WTC11 (cell line): ENCODE measurements at places on chromosomes 1 and 21. TPM values are rescaled to one million over a fixed set of nuclear protein-coding genes. Genes with fewer than 3 reads are reported as not detected.
A peak's percentile ranks its signal among the peaks of the same experiment; 100 is the strongest.

- no peak overlapping the region for H3K4me3 ChIP-seq
- no peak overlapping the region for H3K27ac ChIP-seq
- no peaks in the 10 kb centered on the region for H3K36me3 ChIP-seq
- peaks cover 13% of the 10 kb centered on the region for H3K4me1 ChIP-seq
- no peak for DNase-seq
These were observed 114.0 kb upstream of the GJB5 start for GRCh38 chr1:34640654-34641401.

DNA sequence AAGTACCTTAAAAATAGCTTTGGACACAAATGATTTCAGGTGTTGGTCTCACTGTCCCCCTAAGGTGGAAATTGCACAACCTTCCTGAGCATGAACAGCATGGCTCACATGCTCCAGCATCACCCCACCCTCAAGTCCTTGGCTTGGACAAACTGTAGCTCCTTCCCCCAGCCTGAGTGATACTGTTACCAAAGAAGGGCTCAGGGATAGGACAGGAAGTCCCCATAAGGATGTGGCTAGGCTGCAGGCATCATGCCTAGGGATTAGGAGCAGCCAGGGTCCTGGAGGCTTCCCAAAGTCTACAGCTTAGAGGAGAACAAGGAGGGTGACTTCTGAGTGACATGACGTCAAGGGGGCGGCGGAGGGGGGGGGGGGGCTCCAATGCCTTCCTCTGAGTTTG lies 10.1 kb downstream of the FAM78B start:
- H3K4me3 ChIP-seq = no peak overlapping the region
- DNase-seq = no peak
- no peak overlapping the region for H3K27ac ChIP-seq

- H3K27me3 ChIP-seq = no peaks in the 10 kb centered on the region
- DNase-seq = peak; percentile 79
- no peak overlapping the region for H3K4me3 ChIP-seq
- H3K27ac ChIP-seq = no peak overlapping the region
These were observed 157.3 kb downstream of the KCNJ6 start for GRCh38 chr21:37758982-37759381.

- H3K27me3 ChIP-seq = no peaks in the 10 kb centered on the region
- H3K4me1 ChIP-seq = no peaks in the 10 kb centered on the region
- H3K27ac ChIP-seq = no peak overlapping the region
- no peak for DNase-seq
These were observed 200.1 kb upstream of the C1orf105 start for GRCh38 chr1:172220376-172220775.

DNA sequence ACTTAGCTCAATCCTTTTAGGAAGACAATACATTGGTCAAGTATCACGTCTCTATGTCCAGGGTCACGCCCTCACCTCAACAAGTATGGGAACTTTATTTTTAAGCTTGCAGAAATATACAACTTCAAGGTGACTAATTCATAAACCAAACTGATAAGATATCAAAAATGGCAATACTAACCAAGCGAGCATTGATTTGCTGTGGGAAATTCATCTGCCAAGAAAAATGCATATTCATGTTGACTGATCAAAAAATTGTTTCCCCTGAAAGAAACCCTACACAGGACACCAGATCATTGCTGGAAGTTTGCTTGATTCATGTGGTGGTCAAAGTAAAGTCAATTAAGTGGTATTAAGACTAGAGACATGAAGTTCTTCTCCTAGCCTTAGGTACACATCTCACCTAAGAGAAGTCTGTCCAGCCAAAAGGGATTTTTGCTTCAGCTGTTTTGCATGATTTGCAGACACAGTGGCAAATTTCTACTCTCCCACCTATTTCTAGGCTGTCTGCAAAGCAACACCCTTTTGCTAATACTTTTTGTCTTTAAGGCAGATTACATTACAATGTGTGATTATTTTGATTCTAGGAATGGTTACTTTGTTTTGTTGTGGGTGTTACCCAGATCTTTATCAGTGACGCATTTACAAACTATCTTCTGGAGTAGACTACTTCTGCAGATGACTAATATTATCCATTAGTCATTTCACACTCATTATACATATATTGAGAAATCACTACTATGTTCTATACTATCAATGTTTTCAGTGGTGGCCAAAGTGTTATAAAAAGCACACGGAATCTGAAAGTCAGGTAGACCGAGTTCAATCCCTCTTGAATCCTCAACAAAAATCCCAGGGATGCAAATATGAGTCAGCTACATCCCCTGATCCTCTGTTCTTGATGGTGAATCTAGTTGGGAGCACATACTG lies 12.4 kb downstream of the SAMSN1 start:
- no peaks in the 10 kb centered on the region for H3K27me3 ChIP-seq
- H3K4me1 ChIP-seq = no peaks in the 10 kb centered on the region
- DNase-seq = no peak
- H3K36me3 ChIP-seq = peaks cover 8% of the 10 kb centered on the region

- peaks cover 52% of the 10 kb centered on the region for H3K27me3 ChIP-seq
- peaks cover 82% of the 10 kb centered on the region for H3K4me1 ChIP-seq
- no peaks in the 10 kb centered on the region for H3K36me3 ChIP-seq
- H3K27ac ChIP-seq = no peak overlapping the region
- no peak for DNase-seq
These were observed 17.6 kb downstream of the NES start for GRCh38 chr1:156659661-156659987.

GRCh38 chr1:198788561-198789064 lies 149.8 kb downstream of the PTPRC start:
- DNase-seq = peak; percentile 65
- H3K27ac ChIP-seq = no peak overlapping the region
- peaks cover 21% of the 10 kb centered on the region for H3K4me1 ChIP-seq
- no peaks in the 10 kb centered on the region for H3K27me3 ChIP-seq

DNA sequence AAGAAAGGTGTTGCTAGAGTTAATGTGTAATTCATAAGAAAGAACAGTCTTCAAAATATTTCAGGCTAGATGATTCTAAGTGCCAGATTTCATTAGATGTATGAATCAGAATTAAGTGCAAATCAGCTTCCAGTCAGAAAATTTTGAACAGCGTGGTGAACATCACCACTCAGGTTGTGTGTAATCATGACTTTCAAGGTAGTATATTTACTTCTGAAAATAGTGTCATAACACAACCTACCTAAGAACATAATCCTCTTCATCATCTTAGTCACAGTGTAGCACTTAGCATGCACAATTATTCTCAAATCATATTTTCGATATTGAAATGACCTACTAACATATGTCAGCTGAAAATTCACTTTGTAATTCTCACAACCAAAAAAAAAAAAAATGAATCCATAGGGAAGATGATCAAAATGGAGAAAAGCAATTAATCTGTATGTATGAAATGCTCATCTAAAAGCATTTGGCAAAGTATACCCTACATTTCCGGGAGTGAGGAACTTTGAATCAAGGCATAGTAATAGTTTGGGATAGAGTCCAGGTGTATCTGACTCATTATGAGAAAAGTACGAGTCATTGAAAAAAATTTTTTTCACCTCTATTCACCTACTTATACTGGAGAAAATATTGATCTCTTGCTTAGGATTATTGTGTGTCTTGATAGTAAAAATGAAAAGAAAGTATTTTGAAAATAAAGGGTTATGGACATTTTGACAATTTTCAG lies 221.8 kb upstream of the CHRM3 start:
- H3K27ac ChIP-seq = no peak overlapping the region; the same call in 1 of the 2 replicates
- no peaks in the 10 kb centered on the region for H3K27me3 ChIP-seq
- H3K4me1 ChIP-seq = no peaks in the 10 kb centered on the region
- no peak for DNase-seq
- no peak overlapping the region for H3K4me3 ChIP-seq
- peaks cover 6% of the 10 kb centered on the region for H3K36me3 ChIP-seq

GRCh38 chr1:10631811-10632593 lies 157.3 kb downstream of the PEX14 start:
- DNase-seq = peak; percentile 26
- H3K4me1 ChIP-seq = peaks cover 31% of the 10 kb centered on the region
- peaks cover 1% of the 10 kb centered on the region for H3K27me3 ChIP-seq
- H3K4me3 ChIP-seq = no peak overlapping the region
- peak overlapping the region; percentile 60 for H3K27ac ChIP-seq

DNA sequence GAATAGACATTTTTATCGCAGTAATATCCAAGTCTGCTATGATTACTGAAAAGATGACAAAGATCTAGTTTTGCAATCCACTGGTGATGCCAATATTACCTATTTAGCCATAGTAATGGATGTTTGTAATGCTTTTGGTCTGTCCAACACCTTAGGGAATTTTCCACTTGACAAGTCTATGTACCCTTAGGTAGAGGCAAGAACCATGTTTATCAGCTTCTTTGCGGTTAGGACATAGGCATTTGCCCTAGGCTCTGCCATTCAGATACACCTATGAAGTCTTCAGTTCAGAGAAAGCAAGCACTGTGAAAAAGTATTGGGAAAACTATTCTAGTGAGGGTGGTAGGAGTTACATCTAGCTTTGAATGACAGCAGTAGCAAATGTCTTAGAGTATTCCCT lies 40.2 kb upstream of the SLC35D1 start:
- H3K27ac ChIP-seq = no peak overlapping the region
- no peak overlapping the region for H3K4me3 ChIP-seq

GRCh38 chr1:6924891-6925290 lies 139.6 kb downstream of the CAMTA1 start:
- H3K27me3 ChIP-seq = no peaks in the 10 kb centered on the region
- DNase-seq = no peak
- H3K4me1 ChIP-seq = peaks cover 23% of the 10 kb centered on the region
- no peak overlapping the region for H3K4me3 ChIP-seq

DNA sequence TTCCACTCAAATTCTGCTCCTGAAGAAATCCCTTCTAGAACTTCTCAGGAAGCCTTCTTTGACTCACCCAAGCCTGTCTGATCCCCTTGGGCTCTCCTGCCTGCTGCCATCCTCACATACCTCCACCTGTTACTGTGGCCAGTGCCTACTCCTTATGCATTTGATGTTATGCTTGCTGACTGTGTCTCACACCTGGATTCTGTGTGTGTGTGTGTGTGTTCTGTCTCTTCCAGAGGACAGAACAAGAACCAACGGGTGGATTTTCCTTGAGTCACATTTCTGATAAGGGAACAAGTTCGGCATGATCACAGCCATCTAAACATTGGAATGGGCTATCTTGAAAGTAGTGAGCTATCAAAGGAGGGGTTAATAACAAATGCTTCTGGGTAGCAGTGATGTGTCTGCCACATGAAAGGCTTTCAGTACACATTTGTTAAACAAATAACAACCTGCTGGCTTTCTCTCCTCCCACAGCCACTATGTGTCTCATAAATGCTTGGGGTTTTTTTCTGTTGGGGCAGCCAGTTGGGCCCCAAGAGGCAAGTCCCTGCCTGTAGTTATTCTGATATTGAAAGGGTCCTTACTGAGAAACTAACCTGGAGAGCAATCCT lies 8.9 kb upstream of the GPR37L1 start:
- H3K4me1 ChIP-seq = peaks cover 23% of the 10 kb centered on the region
- no peak overlapping the region for H3K4me3 ChIP-seq
- no peak for DNase-seq
- no peaks in the 10 kb centered on the region for H3K27me3 ChIP-seq

DNA sequence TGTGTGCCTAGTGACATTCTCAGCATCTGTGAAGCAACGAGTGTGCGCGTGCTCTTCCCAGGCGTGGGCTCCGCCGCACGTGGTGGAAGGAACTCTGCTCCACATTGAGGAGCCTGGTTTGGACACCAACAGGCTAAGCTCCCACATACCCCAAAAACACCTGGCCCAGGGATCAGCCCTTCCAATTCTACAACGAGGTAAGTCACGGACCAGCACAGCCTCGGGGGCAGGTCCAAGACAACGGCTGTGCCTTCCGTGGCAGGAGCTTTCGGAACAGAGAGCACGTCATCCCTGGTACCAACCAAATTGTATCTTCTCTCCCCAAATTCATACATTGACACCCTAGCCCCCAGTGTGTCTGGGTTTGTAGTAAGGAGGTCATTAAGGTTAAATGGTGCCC lies 27.2 kb upstream of the PDE9A start:
- H3K4me1 ChIP-seq = peaks cover 13% of the 10 kb centered on the region
- DNase-seq = no peak
- H3K36me3 ChIP-seq = no peaks in the 10 kb centered on the region
- no peaks in the 10 kb centered on the region; the same call in none of the 2 replicates for H3K27me3 ChIP-seq
- no peak overlapping the region for H3K27ac ChIP-seq

DNA sequence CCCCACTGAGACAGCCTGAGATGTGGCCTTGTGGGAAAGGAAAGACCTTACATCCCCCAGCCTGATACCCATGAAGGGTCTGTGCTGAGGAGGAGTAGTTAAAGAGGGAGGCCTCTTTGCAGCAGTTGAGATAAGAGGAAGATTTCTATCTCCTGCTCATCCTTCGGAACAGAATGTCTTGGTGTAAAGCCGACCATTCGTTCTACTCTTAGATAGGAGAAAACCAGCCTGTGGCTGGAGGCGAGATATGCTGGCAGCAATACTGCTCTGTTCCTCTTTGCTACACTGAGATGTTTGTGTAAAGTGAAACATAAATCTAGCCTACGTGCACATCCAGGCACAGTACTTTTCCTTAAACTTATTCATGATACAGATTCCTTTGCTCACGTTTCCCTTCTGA lies 1.5 kb upstream of the CCDC27 start:
- H3K27me3 ChIP-seq = peaks cover 12% of the 10 kb centered on the region
- DNase-seq = no peak
- H3K36me3 ChIP-seq = no peaks in the 10 kb centered on the region
- H3K27ac ChIP-seq = no peak overlapping the region

GRCh38 chr1:94787691-94788090 lies 32.5 kb upstream of the SLC44A3 start:
- H3K4me3 ChIP-seq = no peak overlapping the region
- peaks cover 10% of the 10 kb centered on the region for H3K4me1 ChIP-seq
- H3K27me3 ChIP-seq = no peaks in the 10 kb centered on the region
- H3K27ac ChIP-seq = no peak overlapping the region
- no peaks in the 10 kb centered on the region for H3K36me3 ChIP-seq
- no peak for DNase-seq

GRCh38 chr1:92259350-92259749 lies 39.4 kb downstream of the GLMN start:
- no peak for DNase-seq
- no peaks in the 10 kb centered on the region for H3K27me3 ChIP-seq
- H3K4me3 ChIP-seq = no peak overlapping the region
- no peak overlapping the region for H3K27ac ChIP-seq
- no peaks in the 10 kb centered on the region for H3K4me1 ChIP-seq
- H3K36me3 ChIP-seq = peaks cover 56% of the 10 kb centered on the region

- no peak for DNase-seq
- peaks cover 13% of the 10 kb centered on the region for H3K36me3 ChIP-seq
- H3K27me3 ChIP-seq = no peaks in the 10 kb centered on the region
- H3K4me3 ChIP-seq = no peak overlapping the region
- H3K4me1 ChIP-seq = peaks cover 6% of the 10 kb centered on the region
These were observed 28.6 kb downstream of the PLPPR4 start for GRCh38 chr1:99292886-99293285.

CHTOP gene
- 101 to 105 TPM (median 104 TPM) in 3 replicates for total RNA-seq

IVL gene
- not detected in 3 replicates for total RNA-seq

CCDC27 gene
- total RNA-seq = 0.13 to 0.25 TPM (median 0.23 TPM) in 3 replicates

EPHB2 gene
- 12.0 to 18.5 TPM (median 13.1 TPM) in 3 replicates for total RNA-seq

S100A9 gene
- 0.33 to 0.37 TPM in 2 of 3 replicates, not detected in the other for total RNA-seq

OLIG2 gene
- 0.60 to 0.79 TPM (median 0.71 TPM) in 3 replicates for total RNA-seq

CD1B gene
- not detected in 3 replicates for total RNA-seq

RIMS3 gene
- 19.8 to 19.9 TPM (median 19.8 TPM) in 3 replicates for total RNA-seq
